Subcutaneous preadipocyte (primary cell): ENCODE measurements at places on chromosomes 2 and 18. TPM values are rescaled to one million over a fixed set of nuclear protein-coding genes. Genes with fewer than 3 reads are reported as not detected.

Gene LRRTM4
- not detected in 2 replicates for total RNA-seq

Gene NAT8
- total RNA-seq: not detected in 2 replicates

Gene B3GNT7
- not detected in 2 replicates for total RNA-seq

Gene PROKR1
- under 0.01 TPM in 1 of 2 replicates, not detected in the other for total RNA-seq

Gene QPCT
- 4.4 and 6.5 TPM in 2 replicates for total RNA-seq

Gene MEIS1
- total RNA-seq: 15.8 and 17.6 TPM in 2 replicates

Gene C2orf80
- not detected in 2 replicates for total RNA-seq

Gene CRYGC
- not detected in 2 replicates for total RNA-seq

Gene MERTK
- 0.37 and 0.39 TPM in 2 replicates for total RNA-seq

Gene SP5
- not detected in 2 replicates for total RNA-seq

Gene SKOR2
- total RNA-seq: not detected in 2 replicates

Gene TUBA3E
- total RNA-seq: not detected in 2 replicates

Gene DHRS9
- total RNA-seq: not detected in 2 replicates

Gene MYOM1
- under 0.01 TPM in 2 replicates for total RNA-seq

Gene STK36
- total RNA-seq: 22.4 and 24.0 TPM in 2 replicates

Gene PHOSPHO2
- total RNA-seq: 2.0 and 2.2 TPM in 2 replicates

Gene TGIF1
- total RNA-seq: 77.6 and 83.0 TPM in 2 replicates

Gene ACVR1
- total RNA-seq: 23.7 and 25.4 TPM in 2 replicates

Gene ITGA4
- 86.0 and 117 TPM in 2 replicates for total RNA-seq

Gene L3MBTL4
- total RNA-seq: 0.20 and 0.37 TPM in 2 replicates
